ENCODE measurements at places on chromosomes 5 and 9.

DNA sequence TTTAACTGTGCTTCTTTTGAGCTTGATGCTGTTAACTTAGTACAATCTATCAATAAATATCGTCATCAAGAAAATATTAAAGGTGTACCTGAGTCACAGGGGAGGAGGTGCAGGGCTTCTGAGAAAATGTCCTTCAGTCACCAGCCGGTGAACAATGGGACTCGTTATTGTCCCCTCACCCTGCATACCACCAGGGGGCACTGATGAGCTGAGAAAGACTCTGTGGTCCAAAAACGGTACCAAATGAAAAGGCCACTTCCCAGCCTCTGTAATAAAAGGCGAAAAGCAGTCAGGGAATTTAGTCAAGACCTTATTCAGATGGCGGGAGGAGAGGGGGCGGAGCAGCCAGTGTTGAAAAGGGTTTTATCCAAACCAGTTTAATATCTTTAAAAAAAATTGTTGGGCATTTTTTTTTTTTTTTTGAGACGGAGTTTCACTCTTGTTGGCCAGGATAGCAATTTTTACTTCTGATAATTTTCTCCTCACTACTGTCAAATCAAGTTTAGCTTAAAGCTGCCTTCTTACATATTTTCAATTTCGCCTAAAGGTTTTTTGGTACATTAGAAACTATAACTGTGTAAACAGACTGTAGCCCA, 271.9 kb upstream of the ADAMTS16 start:
- peak; percentile 72 for DNase-seq

- no peak for DNase-seq
Observed at GRCh38 chr9:3500044-3500443, 25.8 kb downstream of the RFX3 start.

GRCh38 chr9:19229595-19230354, 718 bp upstream of the DENND4C start:
- DNase-seq, result peak; percentile 78

DNA sequence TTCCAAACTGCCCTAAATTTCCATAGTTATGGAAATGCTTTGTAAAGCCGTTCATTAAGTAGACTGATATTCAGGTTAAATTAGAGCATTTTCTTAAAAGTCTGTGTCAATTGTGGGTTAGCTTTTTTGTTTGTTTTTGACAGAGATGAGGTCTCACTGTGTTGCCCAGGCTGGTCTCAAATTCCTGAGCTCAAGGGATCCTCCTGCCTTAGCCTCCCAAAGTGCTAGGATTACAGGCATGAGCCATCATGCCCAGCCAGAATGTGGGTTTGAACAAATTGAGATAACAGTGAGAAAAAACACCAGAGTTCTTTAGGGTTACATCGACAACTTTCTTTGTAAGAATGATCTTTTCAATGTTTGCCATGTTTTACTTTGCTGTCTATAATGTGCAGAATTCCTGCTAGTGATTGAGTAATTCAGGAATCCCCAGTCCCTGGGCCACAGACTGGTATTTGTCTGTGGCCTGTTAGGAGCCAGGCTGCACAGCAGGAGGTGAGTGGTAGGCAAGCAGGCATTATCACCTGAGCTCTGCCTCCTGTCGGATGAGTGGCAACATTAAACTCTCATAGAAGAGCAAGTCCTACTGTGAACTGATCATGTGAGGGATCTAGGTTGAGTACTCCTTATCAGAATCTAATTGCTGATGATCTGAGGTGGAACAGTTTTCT, 80.5 kb downstream of the RAI14 start:
- DNase-seq, result no peak

GRCh38 chr5:17180864-17181723, 36.3 kb upstream of the BASP1 start:
- DNase-seq, result no peak

DNA sequence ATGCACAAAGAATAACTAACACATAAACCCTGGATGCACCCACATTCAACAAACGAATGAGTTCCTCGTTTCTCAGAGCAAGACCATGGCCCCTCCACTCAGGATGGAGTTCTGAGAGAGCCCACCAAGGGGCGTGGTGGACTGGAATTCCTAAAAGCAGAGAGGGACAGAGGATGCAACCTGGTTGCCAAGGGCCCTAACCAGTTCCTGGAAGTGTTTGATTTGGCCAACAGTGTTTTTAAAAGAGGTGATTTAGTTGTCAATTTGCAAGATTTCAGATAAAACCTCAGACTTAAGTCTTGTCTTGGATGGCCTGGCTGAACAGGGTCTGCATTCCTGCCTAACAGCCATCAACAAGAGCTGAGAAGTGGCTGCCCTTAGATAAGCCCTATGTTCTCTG, 34.4 kb downstream of the GLRA1 start:
- DNase-seq, result no peak

GRCh38 chr9:8206720-8207119, 407.1 kb upstream of the DMAC1 start:
- peak; percentile 40 for DNase-seq

GRCh38 chr9:137367506-137368430, 55.2 kb downstream of the EXD3 start:
- no peak for DNase-seq

- no peak for DNase-seq
Observed at GRCh38 chr5:72837524-72838096, 21.1 kb downstream of the TNPO1 start.

DNA sequence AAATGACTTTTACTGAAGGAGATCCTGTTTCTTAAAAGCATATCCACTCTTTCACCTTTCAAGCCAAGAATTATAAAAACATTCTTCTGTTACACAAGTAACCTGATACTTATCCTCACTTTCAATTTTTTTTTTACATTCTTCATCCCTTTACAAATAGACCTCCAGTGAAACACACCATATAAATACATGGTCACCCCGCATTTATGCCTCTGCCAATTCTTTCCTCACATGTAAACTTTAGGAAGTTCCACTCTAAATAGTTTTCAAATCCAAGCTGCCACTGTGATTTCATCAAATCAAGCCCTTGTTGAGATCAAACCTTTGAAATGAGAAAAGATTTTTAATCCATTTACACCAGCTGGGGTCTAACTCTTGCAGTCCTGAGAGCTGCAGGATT, 40.0 kb downstream of the GAS1 start:
- no peak for DNase-seq

- no peak for DNase-seq
Observed at GRCh38 chr5:138659121-138659520, 83.9 kb upstream of the HSPA9 start.

DNA sequence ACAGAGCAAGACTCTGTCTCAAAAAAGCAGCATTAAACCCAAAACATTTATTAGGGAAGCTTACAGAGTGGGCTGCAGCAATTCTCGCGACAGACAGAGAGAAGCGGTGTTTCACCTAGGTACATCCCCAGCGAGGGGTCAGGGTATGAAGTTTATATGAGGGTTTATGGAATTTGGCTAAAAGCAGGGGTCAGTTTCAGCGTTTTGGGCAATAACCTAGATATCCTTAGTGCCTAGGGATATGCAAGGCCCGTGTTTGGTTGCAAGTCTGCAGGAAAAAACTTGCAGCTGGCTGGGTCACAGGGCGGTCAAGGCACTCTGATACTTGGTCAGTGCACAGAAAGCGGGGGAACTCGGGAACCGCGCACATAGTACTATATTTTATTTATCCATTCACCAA, 649 bp upstream of the GLE1 start:
- peak; percentile 33 for DNase-seq

DNA sequence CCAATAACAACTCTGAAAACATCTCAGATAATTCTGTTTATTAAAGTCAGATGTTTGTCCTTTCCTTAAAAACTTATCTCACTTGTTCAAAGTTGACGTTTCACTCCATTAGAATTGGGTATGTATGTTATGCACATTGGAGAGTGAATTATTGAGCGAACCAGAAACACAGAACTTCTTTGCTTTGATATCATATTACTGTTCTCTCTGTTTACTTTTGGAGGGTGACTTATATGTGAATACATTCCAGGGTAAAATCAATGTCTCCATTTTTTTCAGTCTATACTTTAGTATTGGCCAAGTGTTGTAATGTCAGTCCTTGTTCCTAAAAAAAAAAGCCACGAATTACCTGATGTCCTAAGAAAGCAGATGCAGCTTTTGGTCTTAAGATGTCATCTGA, 307.4 kb downstream of the CSNK1G3 start:
- DNase-seq, result no peak

DNA sequence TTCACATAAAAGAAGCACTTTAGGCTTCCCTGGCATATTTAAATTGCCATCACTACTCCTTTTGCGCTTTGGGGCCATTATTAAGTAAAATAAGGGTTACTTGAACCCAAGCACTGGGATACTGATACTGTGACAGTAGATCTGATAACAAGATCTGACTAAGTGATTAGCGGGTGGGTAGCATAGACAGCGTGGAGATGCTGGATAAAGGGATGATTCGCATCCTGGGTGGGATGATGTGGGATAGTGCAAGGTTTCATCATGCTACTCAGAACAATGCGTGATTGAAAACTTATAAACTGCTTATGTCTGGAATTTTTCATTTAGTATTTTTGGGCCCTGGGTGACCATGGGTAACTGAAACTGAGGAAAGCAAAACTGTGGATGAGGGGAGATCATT, 75.1 kb downstream of the PTTG1 start:
- DNase-seq, result no peak

DNA sequence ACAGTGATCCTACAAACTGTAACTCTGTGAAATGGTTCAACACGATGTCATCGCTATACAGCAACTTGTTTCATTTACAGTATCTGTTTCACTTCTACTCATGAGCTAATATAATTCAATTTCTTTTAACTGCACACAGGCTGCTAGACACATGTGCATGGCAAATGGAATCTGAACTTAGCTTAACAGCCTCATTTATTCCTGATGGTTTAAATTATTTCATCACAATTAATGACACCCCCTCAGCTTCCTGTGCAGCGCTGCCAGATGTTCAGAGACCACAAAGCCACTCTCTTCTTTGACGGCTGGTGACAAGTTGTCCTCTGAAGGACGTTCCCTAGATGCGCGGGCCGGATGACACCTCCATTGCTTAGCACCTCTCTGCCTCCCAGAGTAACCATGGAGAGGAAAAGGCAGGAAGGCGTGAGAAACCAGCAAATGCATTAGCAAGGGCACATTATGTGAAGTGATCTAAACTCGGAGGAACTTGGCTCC, 191.1 kb downstream of the BNC2 start:
- DNase-seq, result no peak

DNA sequence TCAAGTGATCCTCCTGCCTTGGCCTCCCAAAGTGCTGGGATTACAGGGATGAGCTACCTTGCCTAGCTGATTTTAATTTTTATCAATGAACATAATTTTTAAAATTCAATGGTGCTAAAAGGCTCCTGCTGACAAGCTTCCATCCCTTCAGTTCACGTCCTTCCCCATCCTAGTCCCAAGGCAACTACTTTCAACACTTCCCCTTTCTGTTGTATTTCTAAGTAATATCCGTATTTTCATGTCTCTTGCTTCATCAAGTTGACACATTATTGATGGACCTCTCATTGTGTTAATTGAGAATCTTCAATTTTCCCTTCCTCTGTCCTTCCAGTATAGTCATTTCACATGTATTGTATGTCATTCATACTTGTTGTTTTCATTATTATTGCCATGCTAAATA, 93.8 kb upstream of the RASGRF2 start:
- peak; percentile 9 for DNase-seq

DNA sequence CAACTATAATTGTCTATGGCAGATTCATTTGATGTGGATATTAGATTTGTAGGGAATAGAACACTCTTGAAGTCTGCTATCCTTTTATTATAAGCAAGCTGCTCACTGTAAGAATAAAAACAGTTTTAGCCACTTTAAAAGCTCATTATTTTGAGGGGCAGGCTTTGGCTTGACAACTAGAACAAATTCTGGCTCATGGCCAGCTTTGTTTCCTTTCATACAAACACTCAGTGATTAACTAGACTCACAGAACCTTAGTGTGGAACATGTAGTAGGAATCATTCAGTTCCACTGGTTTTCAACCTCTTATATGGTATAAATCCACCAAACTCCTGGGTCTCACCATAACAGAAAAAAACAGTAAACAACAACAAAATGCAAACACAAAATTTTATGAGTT, 27.4 kb upstream of the CEP120 start:
- peak; percentile 38 for DNase-seq
